Activated naive CD4-positive, alpha-beta T cell treated with anti-CD3 and anti-CD28 coated beads for 36 hours (primary cell): ENCODE measurements at places on chromosomes 2 and 18.

- DNase-seq: no peak
These were observed 314.9 kb upstream of the NRP2 start for GRCh38 chr2:205367331-205367935.

GRCh38 chr18:65124633-65125032 lies 626.2 kb upstream of the CDH7 start:
- DNase-seq: no peak

GRCh38 chr2:217551252-217551899 lies 451.4 kb downstream of the TNS1 start:
- DNase-seq: no peak

GRCh38 chr2:237097911-237098702 lies 12.4 kb downstream of the COPS8 start:
- no peak for DNase-seq

DNA sequence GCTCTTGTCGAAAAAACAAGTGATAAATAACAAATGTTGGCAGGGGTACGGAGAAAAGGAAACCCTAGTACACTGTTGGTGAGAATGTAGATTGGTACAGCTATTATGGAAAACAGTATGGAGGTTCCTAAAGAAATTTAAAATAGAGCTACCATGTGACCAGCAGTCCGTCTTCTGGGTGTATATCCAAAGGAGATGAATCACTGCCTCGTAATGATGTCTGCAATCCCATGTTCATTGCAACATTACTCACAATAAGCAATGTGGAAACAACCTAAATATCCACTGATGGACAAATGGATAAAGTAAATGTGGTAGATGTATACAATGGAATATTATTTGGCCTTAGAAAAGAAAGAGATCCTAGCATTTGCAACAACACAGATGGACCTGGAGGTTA lies 50.6 kb downstream of the SLC16A14 start:
- DNase-seq: no peak

- no peak for DNase-seq
These were observed 15.3 kb upstream of the PTPN4 start for GRCh38 chr2:119744335-119744939.

- no peak for DNase-seq
These were observed 8.6 kb upstream of the PDIA6 start for GRCh38 chr2:10820978-10821695.

DNA sequence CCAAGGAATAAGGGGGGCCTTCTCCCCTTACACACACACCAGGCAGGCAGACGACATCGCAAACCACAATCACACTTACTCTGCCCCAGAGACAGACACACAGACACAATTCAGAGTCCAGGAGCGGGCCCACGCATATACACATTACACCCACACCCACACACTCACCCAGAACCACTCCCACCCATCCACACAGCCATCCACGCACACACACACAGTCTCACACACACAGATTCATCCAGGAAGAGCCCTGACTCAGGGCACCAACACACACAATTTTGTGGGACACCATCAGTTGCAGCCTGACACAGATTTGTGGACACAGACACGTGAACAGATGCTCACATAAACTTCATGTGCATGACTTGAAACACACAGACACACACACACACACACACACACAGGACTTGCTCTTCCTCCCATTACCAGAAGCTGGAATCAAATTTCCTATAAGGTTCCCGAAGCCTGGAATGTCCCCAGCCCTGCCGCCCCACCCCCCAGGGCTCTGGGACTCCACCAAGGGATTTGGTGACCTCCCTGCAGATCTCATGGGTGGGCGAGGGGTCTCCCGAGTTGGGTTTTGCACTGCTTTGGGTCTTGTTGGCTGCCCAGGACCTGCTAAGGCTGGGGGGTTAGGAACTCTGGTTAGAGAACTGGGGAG lies 23.5 kb downstream of the TNS1 start:
- DNase-seq: no peak
